CD4-positive, alpha-beta memory T cell (primary cell): ENCODE measurements at places on chromosomes 2 and 18.
A peak's percentile ranks its signal among the peaks of the same experiment; 100 is the strongest.

DNA sequence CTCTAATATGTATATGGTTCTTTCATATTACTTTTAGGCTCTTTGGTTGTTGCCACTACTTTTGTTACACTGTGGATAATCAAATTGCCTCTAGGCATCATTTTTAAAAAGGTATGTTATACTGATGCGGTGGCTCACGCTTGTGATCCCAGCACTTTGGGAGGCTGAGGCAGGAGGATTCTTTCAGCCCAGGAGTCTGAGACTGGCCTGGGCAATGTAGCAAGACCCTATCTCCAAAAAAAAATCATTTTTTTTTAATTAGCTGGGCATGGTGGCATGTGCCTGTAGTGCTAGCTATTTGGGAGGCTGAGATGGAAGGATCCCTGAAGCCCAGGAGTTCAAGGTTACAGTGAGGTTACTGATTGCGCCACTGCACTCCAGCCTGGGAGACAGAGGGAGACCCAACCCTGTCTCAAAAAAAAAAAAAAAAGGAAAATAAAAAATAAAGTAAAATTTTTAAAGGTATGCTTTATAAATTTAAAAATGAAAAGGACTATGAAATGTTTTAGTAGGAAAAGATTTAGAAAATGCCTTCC lies 48.1 kb upstream of the DYNC2LI1 start:
- DNase-seq = no peak

GRCh38 chr2:109611467-109612095 lies 2.2 kb downstream of the SEPTIN10 start:
- DNase-seq = no peak

- no peak for DNase-seq
Measured at GRCh38 chr2:54871457-54872107, 148.1 kb downstream of the EML6 start.

GRCh38 chr2:176589287-176589686 lies 320.0 kb downstream of the MTX2 start:
- no peak for DNase-seq

DNA sequence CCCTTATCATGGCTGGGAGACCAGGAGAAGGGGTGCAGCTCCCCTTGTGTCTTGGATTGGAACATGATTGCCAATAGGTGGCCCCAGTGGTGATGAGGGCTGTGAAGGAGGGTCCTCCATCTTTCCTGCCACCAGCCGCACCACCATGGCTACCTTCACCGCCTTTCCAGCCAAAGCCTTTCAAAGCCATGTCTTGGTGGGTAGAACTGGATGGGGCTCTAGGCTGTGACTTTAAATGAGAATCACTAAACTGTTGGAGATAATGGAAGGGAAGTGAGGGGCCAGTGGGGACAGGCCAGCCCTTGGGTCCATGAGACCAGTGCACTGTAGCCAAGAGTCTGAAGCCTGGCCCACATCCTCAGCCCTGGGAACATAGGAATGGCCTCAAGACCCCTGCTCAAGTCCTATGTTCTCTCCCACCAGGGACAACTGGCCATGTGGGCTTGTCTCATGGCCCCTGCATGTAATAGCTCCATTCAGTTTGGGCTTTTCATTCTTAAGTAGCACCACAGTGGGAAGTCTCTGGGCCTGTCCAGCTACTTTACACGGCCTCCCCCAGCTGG lies 345.7 kb downstream of the DYSF start:
- no peak for DNase-seq

DNA sequence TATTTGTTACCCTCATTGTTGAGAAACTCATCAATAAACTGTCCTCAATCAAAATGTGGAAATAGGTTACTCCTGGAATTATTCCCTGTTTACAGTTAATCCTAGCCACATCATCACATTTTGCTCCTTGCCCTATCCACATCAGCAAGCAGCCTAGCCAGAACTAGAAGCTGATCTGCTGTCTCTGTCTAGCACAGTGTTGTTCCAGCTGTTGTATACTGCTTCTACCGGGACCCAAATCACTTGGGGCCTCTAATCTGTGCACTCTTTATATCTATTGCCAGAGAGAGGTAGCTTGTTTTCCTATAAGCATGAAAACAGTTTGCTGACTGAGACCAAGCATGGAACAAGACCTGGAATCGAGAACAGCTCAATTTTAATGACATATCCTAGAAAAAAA lies 196.2 kb upstream of the SP5 start:
- DNase-seq = no peak

GRCh38 chr18:50675043-50675442 lies 115.2 kb downstream of the MAPK4 start:
- DNase-seq = no peak

GRCh38 chr18:37487400-37487867 lies 78.2 kb downstream of the CELF4 start:
- DNase-seq = no peak

GRCh38 chr2:102159295-102159694 lies 16.7 kb downstream of the IL1R1 start:
- no peak for DNase-seq

- DNase-seq = no peak
Measured at GRCh38 chr18:79320216-79320850, 75.4 kb upstream of the NFATC1 start.

DNA sequence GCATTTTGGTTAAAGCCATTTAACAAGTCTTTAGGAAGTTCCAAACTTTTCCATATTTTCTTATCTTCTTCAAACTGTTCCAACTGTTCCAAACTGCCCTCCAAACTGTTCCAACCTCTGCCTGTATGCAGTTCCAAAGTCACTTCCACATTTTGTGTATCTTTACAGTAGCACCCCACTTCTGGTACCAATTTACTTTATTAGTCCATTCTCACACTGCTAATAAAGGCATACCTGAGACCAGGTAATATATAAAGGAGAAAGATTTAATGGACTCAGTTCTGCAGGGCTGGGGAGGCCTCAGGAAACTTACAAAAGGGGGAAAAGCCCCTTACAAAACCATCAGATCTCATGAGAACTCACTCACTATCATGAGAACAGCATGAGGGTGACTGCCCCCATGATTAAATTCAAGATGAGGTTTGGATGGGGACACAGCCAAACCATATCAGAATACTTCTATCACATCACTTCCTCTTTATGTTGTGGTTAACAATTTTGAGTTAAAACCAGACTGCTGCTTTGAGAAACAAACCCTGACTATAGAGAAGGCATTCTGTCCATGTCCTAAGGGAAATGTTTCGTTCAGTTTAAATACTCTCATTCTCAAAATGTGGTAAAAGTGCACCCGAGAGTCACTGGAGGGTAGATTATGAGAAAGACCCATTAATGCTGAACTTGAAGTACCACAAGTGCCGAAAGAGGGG lies 11.0 kb downstream of the IL18R1 start:
- peak; percentile 55 for DNase-seq

- no peak for DNase-seq
Measured at GRCh38 chr2:85188852-85189251, 55.7 kb downstream of the TCF7L1 start.

- DNase-seq = no peak
Measured at GRCh38 chr2:43039376-43040080, 186.9 kb downstream of the ZFP36L2 start.

DNA sequence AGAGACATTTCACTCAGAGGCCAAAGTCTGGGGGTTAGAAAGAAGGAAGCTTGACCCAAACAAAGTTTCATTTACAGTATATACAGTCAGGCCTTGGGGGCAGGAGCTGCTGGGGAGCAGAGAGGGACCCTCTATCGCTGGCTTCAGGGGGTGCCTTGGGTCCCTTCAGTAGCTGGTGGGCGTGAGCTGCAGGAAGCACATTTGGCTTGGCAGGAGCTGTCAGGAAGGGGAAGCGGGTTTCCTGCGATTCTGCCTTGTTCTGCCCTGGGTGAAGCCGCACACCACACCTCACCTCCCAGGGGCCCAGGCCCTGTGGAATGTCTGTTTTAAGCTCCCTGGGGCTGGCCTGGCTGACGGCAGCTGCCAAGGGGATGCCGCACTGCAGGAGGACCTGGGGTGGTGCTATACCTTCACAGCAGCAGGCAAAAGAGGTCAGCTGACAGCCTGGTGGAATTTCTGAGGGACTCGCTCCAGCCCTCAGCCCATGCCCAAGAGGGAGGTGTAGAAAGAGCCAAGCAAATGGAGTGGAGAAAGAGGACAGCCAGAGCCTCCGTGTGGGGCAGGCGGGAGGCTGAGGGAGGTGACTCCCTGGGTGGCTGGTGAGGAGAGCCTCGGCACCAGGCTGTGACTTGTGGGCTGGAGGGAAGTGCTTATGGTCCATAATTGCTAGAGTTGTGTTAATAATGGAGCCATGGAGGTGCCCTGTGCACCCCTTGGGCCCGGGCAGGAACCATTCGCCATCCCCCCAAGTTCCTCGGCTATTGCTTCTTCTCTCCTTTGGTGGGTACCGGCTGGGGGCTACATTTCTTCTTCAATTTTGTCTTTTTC lies 43.9 kb downstream of the PSD4 start:
- no peak for DNase-seq

DNA sequence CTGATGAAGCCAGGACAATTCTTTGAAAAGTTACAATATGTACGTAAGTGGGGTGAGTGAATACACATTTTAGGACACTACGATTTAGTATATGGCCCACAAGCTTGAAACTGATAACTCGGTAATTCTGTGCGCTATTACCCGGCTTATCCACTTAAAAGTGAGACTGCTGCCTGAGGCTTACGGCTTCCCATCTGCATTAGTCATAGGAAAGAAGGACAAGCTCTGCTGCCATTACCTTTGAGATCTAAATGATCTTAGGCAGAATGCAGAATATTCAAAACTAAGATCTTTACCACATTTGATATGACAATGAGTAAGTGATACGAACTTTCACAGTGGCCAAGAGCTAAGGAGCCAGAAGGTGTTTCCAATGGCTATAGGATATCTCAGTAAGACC lies 133.3 kb downstream of the GAREM1 start:
- DNase-seq = no peak

- no peak for DNase-seq
Measured at GRCh38 chr2:12857891-12858290, 141.2 kb downstream of the TRIB2 start.

DNA sequence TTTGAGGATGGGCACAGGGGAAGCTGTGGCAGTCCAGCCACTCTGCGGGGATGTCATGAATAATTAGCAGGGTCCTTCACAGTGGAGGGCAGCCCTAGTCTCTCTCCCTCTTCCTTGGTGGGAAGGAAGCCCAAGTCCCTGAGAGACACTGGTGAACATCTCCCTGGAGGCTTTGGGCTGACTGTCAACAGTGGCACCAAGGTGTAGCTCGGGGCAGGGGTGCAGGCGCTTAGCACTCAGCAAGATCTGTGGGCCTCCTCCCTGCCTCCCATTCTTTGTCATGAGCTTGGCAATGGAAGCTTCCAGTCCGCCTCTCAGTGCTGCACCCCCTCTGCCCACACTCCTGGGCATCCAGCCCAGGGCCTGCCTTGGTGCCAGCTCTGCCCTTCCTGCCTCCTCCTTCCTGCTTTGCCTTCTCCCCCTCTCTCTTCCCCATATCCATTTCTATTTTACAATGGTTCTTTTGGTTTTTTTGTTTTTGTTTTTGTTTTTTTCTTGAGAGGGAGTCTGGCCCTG lies 59.4 kb downstream of the STEAP3 start:
- no peak for DNase-seq

DNA sequence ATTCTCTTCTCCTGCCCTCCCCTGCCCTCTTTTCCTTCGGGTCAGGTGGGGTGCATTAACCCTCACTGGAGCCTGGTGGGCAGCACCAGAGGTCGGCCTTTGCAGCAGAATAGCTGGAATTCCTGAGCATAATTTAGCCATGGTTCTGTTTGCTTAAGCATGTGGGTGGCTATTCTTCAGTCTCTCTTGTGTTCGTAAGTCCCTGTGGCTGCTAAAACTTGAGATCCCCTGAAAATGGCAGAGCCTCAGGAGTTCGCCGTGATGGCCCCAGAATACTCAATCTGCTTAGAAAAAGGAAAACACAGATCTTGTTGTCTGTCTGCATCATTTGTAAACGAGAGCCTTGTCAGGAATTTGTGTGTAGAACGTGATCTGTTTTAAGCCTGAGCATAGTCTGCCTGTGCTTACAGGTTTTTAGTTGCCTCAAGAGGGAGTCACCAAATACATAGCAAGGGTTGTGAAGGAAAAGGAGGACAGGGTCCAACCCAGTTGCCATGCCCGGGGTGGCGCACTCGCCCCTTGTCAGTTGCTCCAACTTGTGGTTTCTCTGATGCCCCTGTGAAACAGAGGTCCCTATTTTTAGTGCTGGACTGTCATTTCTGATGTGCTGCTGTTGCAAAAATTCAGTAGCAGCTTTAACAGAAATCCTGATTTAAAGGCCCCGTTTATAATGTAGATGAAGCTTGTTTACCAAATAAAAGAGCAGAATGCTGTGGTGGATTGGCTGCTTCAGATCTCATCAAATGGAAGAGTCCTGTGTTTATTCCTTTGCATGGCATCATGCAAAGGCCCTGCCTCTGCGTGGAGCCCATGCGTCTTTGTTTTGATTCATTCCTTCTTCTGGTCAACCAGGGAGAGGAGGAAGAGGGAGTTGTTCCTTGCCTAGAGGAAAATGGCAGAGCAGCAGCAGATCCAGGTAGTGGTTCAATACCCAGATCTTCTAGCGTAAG lies 74.8 kb downstream of the WDSUB1 start:
- no peak for DNase-seq

- no peak for DNase-seq
Measured at GRCh38 chr2:192615105-192615504, 420.4 kb upstream of the TMEFF2 start.

- no peak for DNase-seq
Measured at GRCh38 chr2:142572346-142573132, 304.9 kb upstream of the KYNU start.

DNA sequence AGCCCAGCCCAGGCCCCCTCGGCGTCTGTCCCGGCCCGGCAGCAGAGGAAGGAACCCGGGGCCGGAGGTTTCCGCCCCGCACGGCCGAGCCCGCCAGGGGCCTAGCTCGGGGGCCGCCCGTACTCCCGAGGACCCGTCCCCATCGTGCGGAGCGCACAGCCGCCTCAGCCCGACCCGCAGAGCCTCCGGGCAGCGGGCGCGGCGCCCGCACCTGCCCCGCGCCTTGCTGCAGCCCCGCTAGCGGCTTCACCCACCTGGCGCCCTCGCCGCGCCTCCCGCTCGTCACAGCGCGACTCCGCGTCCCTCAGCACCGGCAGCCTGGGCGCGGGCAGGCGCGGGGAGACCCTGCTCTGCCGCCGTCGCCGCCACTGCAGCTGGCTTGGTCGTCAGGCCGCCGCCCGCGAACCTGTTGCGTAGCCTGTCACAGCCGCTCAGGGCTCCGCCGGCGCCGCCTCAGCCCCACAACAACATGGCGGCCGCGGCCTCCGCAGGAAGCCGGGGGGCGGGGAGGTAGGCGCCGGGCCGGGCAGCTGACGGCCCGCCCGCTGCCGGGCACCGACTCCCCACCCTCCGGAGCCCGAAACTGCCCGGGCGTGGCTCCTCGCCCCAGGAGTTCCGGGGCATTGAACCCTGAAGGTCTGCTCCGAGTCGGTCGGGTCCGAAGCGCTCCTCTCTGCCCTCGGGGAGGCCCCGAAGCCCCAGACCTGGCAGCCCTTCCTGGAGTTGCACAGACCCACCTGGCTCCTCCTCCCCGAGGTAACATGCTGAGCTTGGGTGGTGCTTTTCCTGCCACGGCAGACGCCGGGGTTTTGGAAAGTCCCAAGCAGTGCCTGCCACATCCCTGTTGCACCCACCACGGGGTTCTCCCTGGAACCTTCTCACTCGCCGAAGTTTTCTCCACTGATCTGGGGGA lies at the start of gene ITSN2:
Gene ITSN2, minus strand, starts transcription at position 487 of the 913 bp plus-strand sequence. CDS start 32,454 bp downstream, outside the sequence.
- DNase-seq = peak; percentile 85

- DNase-seq = no peak
Measured at GRCh38 chr2:195662138-195662537, 5.1 kb downstream of the SLC39A10 start.
